ENCODE measurements at places on chromosomes 12 and 14.

- DNase-seq, result no peak
These were observed 277.4 kb upstream of the SOX5 start for GRCh38 chr12:24226745-24227350.

GRCh38 chr12:115672086-115672485 lies 605.4 kb downstream of the MED13L start:
- no peak for DNase-seq

GRCh38 chr14:63633801-63634200 lies 7.9 kb downstream of the WDR89 start:
- no peak for DNase-seq

GRCh38 chr14:99395909-99396530 lies 84.6 kb downstream of the SETD3 start:
- DNase-seq, result no peak

DNA sequence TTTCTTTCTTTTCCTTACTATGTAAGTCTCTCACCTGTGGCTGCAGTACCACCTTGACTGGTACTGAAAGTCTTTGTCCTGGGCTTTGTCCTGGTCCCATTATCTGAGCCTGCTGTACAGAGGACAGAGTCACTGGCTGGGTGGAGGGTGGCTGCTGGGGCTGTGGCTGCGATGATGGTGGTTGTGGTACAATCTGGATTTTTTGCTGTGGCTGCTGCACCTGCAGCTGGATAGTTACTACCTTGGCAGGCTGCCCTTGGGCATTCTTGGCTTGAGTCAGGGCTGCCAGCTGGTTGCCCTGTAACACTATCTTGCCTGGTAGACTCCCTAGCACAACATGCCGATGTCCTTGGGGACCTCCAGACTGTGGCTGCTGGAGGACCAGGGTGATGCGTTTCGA lies 27.0 kb downstream of the CHD8 start:
- no peak for DNase-seq

- DNase-seq, result no peak
These were observed 1.4 kb upstream of the SUDS3 start for GRCh38 chr12:118374909-118375308.
